Naive B cell (primary cell): ENCODE measurements at places on chromosomes 12 and 14. TPM values are rescaled to one million over a fixed set of nuclear protein-coding genes. Genes with fewer than 3 reads are reported as not detected.

DNA sequence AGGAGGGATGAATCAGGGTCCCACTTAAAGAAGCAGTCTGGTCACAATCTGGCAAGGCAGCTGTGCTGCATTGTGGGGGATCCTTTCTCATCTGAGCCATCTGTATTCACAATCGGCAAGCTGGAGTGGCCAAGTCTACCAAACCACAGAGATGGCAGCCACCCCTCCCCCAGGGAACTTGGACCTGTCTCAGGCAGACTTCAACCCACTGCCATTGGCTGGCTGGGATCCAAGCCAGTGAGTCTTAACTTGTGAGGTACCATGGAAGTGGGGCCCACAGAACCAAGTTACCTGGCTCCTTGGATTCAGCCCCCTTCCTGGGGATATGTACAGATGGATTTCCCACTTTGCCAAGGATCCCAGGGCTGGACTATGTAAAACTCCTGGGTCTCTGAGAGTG, 196.8 kb downstream of the SLC16A7 start:
- no peaks in the 10 kb centered on the region for H3K4me1 ChIP-seq
- H3K27me3 ChIP-seq: no peaks in the 10 kb centered on the region
- no peak for DNase-seq
- no peak overlapping the region for H3K4me3 ChIP-seq
- H3K36me3 ChIP-seq: peaks cover 16% of the 10 kb centered on the region

GRCh38 chr12:38144601-38145436, 171.8 kb upstream of the ALG10B start:
- H3K27me3 ChIP-seq: peaks cover 5% of the 10 kb centered on the region
- peaks cover 20% of the 10 kb centered on the region for H3K36me3 ChIP-seq
- no peaks in the 10 kb centered on the region for H3K4me1 ChIP-seq
- H3K27ac ChIP-seq: no peak overlapping the region

DNA sequence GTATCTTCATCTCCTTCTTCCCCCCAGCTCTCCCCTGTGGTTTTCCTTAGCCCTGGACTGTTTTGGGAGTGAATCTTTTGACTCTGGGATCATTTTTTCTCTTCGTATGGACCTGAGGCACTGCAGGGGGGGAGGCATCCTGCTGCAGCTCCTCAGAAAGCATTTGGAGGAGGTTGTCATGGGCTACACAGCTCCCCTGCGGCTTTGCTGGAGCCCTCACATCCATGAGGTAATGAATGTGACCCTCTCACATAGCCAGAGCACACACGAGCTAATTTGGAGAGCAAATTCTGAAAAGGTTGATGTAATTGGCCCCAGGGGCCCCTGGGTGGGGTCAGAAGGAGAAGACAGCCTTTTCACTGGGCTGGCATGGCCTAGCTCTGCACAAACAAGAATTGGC, 110.9 kb downstream of the PAH start:
- H3K27me3 ChIP-seq: peaks cover 9% of the 10 kb centered on the region
- no peak for DNase-seq

DNA sequence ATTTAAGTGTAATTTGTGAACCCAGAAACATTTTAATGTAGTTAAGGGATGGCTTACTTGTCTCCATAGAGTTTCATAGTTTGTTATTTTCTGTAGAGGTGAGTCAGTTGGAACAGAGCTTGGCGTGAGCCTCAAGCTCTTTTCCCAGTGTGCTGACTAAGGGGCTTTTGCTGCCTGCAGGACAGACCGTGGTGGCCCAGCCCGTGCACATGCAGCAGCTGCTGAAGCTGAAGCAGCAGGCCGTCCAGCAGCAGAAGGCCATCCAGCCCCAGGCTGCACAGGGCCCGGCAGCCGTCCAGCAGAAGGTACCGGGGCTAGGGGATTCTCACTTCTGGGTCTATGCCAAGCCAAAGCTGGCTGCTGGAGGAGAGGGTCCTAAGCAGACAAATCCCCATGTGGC, 76.9 kb downstream of the DDX51 start:
- H3K36me3 ChIP-seq: peaks cover 6% of the 10 kb centered on the region
- peak overlapping the region; percentile 97 for H3K4me3 ChIP-seq
- H3K27ac ChIP-seq: no peak overlapping the region
- no peak for DNase-seq
- no peaks in the 10 kb centered on the region for H3K27me3 ChIP-seq

DNA sequence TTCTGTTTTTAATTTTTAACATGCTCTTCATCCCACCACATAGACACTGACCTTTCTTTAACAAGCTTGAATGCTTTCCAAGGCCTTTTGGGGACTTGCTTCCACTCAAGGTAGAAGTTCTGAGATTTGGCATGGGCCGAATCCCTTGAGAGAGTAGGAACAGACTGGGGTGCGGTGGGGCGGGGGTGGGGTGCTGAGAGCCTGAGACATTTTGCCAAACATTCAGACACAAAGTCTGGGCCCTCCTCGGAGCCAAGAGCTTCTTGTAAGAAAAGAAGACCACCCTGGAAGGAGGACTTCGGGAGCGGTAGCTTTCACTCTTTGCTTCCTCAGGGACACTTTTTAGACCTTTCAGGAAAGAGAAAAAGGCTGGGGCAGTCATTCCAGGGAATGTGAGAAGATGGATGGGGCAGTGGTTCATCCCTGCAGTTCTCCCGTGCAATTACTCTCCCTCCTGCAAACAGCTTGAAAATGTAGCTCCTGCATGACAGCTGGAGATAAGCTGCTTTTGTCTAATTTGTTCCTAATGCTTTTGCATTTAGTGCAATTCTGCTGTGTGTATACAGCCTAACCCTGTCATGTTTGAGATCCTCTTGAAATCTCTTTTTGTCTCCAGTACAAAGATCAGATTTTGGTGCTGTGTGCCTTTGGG, 16.3 kb upstream of the MYO1H start:
- no peak for DNase-seq
- H3K4me3 ChIP-seq: no peak overlapping the region
- no peaks in the 10 kb centered on the region for H3K36me3 ChIP-seq
- no peak overlapping the region for H3K27ac ChIP-seq
- H3K4me1 ChIP-seq: no peaks in the 10 kb centered on the region

DNA sequence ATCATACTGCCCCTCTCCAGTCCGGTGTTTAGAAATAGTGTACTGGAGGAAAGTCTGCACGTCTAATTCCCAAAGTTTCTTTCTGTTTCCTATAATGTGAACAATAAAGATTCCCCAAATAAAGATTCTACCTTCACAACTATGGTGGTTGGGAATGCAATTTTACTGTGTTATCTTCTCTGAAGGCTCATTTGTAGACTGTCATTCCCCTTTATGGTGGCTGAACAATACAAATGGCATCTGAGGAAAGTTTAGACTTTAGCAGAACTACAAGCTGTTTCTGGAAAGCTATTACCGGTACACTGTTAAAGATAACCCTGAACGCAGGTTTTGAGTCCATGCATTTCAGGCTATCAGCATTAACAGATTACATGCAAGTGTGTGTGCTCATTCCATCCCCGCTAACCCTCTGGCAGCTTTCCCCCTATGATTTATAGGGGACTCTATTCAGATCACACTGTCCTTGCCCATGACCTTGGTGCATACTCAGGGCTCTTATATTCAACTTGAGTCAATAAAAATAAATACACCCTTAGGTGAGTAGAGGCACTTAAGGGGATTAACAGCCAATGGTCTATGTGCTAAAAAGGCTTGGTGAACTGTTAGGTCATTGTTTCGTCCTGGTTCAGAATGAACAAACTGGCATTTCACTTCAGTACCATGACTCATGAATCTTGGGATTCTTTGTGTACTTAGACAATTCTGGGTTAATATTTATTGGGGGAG, 60.7 kb upstream of the PYGL start:
- no peak for DNase-seq
- H3K4me1 ChIP-seq: no peaks in the 10 kb centered on the region
- no peak overlapping the region for H3K27ac ChIP-seq
- no peaks in the 10 kb centered on the region for H3K36me3 ChIP-seq
- H3K4me3 ChIP-seq: no peak overlapping the region
- H3K27me3 ChIP-seq: no peaks in the 10 kb centered on the region

GRCh38 chr14:40911141-40911540, 695.5 kb upstream of the LRFN5 start:
- no peaks in the 10 kb centered on the region for H3K36me3 ChIP-seq
- no peak for DNase-seq
- H3K4me1 ChIP-seq: no peaks in the 10 kb centered on the region
- no peaks in the 10 kb centered on the region for H3K27me3 ChIP-seq
- H3K27ac ChIP-seq: no peak overlapping the region

DNA sequence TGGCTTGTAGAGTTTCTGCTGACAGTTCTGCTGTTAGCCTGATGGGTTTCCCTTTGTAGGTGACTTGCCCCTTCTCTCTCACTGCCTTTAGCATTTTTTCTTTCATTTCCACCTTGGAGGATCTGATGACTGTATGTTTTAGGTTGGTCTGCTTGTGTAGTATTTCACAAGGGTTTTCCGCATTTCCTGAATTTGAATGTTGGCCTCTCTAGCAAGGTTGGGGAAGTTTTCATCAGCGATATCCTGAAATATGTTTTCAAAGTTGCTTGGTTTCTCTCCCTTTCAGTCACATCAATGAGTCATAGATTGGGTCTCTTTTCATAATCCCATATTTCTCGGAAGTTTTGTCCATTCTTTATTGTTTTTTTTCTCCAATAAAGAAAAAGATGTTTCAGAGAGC, 11.4 kb downstream of the NOPCHAP1 start:
- no peak for DNase-seq
- no peak overlapping the region for H3K27ac ChIP-seq
- no peak overlapping the region for H3K4me3 ChIP-seq
- H3K36me3 ChIP-seq: peaks cover 52% of the 10 kb centered on the region
- no peaks in the 10 kb centered on the region for H3K27me3 ChIP-seq
- no peaks in the 10 kb centered on the region for H3K4me1 ChIP-seq

CCDC177 gene
- not detected for polyA plus RNA-seq

TEX52 gene
- not detected for polyA plus RNA-seq

SIVA1 gene
- 266 TPM for polyA plus RNA-seq

ESRRB gene
- polyA plus RNA-seq: not detected
